ENCODE measurements at places on chromosomes 12 and 14. TPM values are rescaled to one million over a fixed set of nuclear protein-coding genes. Genes with fewer than 3 reads are reported as not detected.

Gene SLC4A8
- total RNA-seq = 0.28 TPM

Gene DAO
- total RNA-seq = not detected

Gene PTPRQ
- 11.9 TPM for total RNA-seq

Gene ESYT1
- 74.0 TPM for total RNA-seq

Gene TAC3
- total RNA-seq = not detected

Gene CLEC4D
- not detected for total RNA-seq

Gene KANSL2
- 17.4 TPM for total RNA-seq

Gene CFAP73
- not detected for total RNA-seq

Gene STXBP6
- total RNA-seq = 13.5 TPM

Gene SERPINA12
- not detected for total RNA-seq

Gene SYNE2
- total RNA-seq = 202 TPM

Gene LTB4R2
- total RNA-seq = 1.4 TPM

Gene CDKN1B
- total RNA-seq = 38.1 TPM

Gene LHX5
- total RNA-seq = not detected

Gene TAS2R20
- total RNA-seq = 0.24 TPM

Gene MIPOL1
- total RNA-seq = 6.2 TPM

Gene ETFRF1
- 82.4 TPM for total RNA-seq

Gene AQP2
- total RNA-seq = not detected

Gene LRP1-AS
- not detected for total RNA-seq

Gene KRT76
- not detected for total RNA-seq

Gene CMKLR1
- 6.2 TPM for total RNA-seq

Gene SUDS3
- 30.2 TPM for total RNA-seq
